ENCODE measurements at places on chromosomes 13 and 19.

DNA sequence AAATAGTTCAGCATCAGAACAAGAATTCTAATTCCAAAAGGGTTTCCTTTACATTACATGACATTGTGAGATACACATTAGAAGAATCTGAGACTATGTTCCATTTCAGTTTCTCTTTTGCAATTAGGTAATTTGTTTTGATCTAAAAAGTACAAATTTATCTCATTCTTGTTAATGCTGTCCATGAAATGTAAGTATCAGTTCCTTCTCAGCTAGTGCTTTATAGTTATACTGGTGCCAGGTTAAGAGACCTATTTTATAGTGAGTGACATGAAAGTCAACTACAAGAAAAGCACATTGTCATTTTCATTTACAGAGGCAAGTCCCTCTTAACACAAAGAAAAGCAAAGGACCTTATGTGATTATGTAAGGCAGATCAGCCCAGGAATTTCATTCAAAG is 43.9 kb downstream of the RCBTB2 start:
- no peak for DNase-seq
- peaks cover 16% of the 10 kb centered on the region for H3K36me3 ChIP-seq
- peak overlapping the region; percentile 56 for H3K27ac ChIP-seq
- H3K4me1 ChIP-seq: peaks cover 9% of the 10 kb centered on the region

- H3K4me3 ChIP-seq: peak overlapping the region; percentile 26
- no peaks in the 10 kb centered on the region for H3K36me3 ChIP-seq
- peak; percentile 67 for DNase-seq
- H3K4me1 ChIP-seq: peaks cover 90% of the 10 kb centered on the region
Observed at GRCh38 chr19:41299755-41300089, 10.2 kb upstream of the CCDC97 start.

GRCh38 chr13:110218581-110219201 is 88.3 kb downstream of the COL4A1 start:
- no peaks in the 10 kb centered on the region for H3K36me3 ChIP-seq
- no peaks in the 10 kb centered on the region for H3K4me1 ChIP-seq
- DNase-seq: no peak
- no peak overlapping the region for H3K27ac ChIP-seq

- H3K27me3 ChIP-seq: no peaks in the 10 kb centered on the region
- H3K27ac ChIP-seq: no peak overlapping the region
- no peaks in the 10 kb centered on the region for H3K36me3 ChIP-seq
- no peak overlapping the region for H3K4me3 ChIP-seq
Observed at GRCh38 chr13:76438050-76438449, 448.2 kb downstream of the KCTD12 start.

DNA sequence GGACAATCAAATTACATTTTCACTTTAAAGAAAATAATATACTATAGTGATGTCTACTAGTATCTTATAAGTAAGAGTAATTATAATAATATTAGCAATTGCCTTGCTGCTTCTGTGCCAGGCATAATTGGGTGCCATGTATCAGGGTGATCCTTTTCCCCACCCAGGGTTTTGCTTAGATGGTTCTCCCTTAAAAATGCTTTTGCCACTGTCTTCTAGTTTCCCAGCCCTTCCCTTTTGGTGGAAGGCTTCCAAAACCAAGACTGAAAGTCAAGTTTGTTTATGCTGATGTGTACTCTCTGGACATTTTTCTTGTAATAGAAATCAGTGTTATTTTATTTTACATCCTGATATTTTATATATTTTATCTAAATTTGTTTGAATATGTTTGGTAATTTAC is 77.8 kb downstream of the ITGBL1 start:
- H3K27me3 ChIP-seq: peaks cover 3% of the 10 kb centered on the region
- H3K27ac ChIP-seq: no peak overlapping the region
- no peak overlapping the region for H3K4me3 ChIP-seq
- no peaks in the 10 kb centered on the region for H3K36me3 ChIP-seq
- no peak for DNase-seq
- H3K4me1 ChIP-seq: no peaks in the 10 kb centered on the region

DNA sequence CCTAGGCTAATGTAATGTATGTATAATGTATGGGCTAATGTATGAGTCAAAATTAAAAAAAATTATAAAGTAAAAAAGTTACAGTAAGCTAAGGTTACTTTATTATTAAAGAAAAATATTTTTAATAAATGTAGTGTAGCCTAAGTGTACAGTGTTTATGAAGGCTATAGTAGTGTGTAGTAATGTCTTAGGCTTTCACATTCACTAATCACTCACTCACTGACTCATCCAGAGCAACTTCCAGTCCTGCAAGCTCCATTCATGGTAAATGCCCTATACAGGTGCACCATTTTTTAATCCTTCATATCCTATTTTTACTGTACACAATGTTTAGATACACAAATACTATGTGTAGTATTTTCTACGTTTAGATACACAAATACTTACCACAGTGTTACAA is 1.8 kb upstream of the TMEM272 start:
- H3K27me3 ChIP-seq: peaks cover 20% of the 10 kb centered on the region
- peaks cover 10% of the 10 kb centered on the region for H3K4me1 ChIP-seq
- no peak overlapping the region for H3K27ac ChIP-seq
- no peaks in the 10 kb centered on the region for H3K36me3 ChIP-seq

- H3K27me3 ChIP-seq: peaks cover 34% of the 10 kb centered on the region
- peaks cover 7% of the 10 kb centered on the region for H3K4me1 ChIP-seq
- DNase-seq: no peak
- H3K4me3 ChIP-seq: no peak overlapping the region
- H3K27ac ChIP-seq: no peak overlapping the region
Observed at GRCh38 chr19:1756705-1757465, 3.6 kb downstream of the ONECUT3 start.

Measured in naive thymus-derived CD8-positive, alpha-beta T cell (primary cell).